Tibial nerve (tissue), 4 donors: ENCODE measurements at places on chromosomes 3 and 15.

DNA sequence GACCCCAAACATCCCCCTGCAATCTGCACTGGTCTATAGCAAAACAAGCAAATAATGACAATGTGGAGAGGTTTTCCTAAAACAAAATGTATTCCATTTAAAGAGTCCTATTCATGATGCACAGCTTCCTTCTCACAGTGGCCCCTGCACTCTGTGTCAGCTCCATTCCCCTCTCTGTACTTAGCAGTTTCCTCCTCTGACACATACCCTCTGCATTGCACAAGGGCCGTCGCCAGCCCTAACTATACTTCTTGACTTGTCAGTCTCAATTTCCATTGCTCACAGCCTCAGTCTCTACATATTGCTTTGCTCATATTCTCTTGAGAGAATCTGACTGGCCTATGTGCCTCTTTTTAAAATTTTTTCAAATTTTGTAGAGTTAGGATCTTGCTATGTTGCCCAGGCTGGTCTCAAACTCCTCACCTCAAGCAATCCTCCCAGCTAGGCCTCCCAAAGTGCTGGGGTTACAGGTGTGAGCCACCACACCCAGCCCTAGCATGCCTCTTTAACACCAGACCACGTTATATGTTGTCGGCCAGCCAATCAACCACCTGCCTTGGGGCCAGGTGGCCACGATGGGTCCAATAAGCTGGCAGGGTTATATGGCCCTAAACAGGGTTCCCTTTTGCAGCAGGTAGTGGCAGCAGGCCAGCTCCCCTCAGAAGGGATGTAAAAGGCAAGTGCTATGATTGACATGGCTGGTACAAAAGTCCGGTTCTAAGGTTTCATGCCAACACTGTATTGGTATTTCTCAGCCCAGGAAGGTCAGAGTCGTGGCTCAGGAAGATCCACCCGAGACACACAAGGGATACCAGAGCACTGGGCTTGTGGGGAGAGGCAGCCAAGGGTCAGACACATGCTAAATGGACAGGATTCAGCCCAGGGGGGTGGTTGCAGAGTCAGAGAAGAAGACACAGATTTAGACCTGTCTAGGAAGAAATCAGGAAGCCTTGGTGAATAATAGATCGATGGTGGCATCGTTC, 59.0 kb upstream of the SMAD3 start:
- H3K4me3 ChIP-seq, result no peak overlapping the region
- H3K27ac ChIP-seq, result no peak overlapping the region
- DNase-seq, result no peak

- no peaks in the 10 kb centered on the region for H3K27me3 ChIP-seq
- peaks cover 5% of the 10 kb centered on the region for H3K36me3 ChIP-seq
- H3K4me1 ChIP-seq, result no peaks in the 10 kb centered on the region
- no peak overlapping the region for H3K27ac ChIP-seq
- no peak overlapping the region for H3K4me3 ChIP-seq
Measured at GRCh38 chr3:183924956-183925355, 40.3 kb upstream of the PARL start.

DNA sequence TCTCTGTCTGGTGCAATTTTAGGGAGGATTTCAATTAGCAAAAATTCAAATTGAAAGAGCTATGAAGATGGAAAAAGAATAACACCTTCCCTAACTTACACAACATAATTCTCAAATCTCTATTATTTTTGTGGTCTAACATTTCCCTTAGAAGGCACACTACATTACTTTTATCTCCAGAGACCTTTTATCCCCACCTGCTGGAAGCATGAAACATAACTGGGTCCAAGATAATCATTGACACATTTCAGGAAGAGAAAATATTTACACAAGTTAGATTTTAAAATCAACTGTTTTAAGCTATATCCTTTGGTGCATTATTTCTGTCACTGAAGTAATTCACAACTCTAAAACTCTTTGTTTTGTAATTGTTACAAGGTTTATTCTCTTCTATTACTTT, 779.5 kb downstream of the ROBO1 start:
- no peaks in the 10 kb centered on the region for H3K27me3 ChIP-seq
- no peak for DNase-seq
- H3K36me3 ChIP-seq, result no peaks in the 10 kb centered on the region
- H3K4me3 ChIP-seq, result no peak overlapping the region

- H3K4me1 ChIP-seq, result no peaks in the 10 kb centered on the region
- no peaks in the 10 kb centered on the region for H3K36me3 ChIP-seq
Measured at GRCh38 chr3:67489816-67490215, 164.6 kb downstream of the SUCLG2 start.

GRCh38 chr15:40281057-40281800, 1.6 kb downstream of the ANKRD63 start:
- H3K4me3 ChIP-seq, result no peak overlapping the region
- no peak for DNase-seq
- H3K27ac ChIP-seq, result no peak overlapping the region
- peaks cover 75% of the 10 kb centered on the region for H3K27me3 ChIP-seq
- peaks cover 46% of the 10 kb centered on the region for H3K4me1 ChIP-seq
- H3K36me3 ChIP-seq, result no peaks in the 10 kb centered on the region

- no peaks in the 10 kb centered on the region for H3K36me3 ChIP-seq
- H3K4me1 ChIP-seq, result no peaks in the 10 kb centered on the region
- H3K27me3 ChIP-seq, result no peaks in the 10 kb centered on the region
- DNase-seq, result no peak
- no peak overlapping the region for H3K4me3 ChIP-seq
Measured at GRCh38 chr3:138474163-138474562, 39.7 kb downstream of the ESYT3 start.

GRCh38 chr3:106699122-106699521, 678.1 kb upstream of the CCDC54 start:
- H3K27ac ChIP-seq, result no peak overlapping the region
- no peak overlapping the region for H3K4me3 ChIP-seq
- no peaks in the 10 kb centered on the region for H3K4me1 ChIP-seq
- H3K27me3 ChIP-seq, result no peaks in the 10 kb centered on the region
- H3K36me3 ChIP-seq, result no peaks in the 10 kb centered on the region

DNA sequence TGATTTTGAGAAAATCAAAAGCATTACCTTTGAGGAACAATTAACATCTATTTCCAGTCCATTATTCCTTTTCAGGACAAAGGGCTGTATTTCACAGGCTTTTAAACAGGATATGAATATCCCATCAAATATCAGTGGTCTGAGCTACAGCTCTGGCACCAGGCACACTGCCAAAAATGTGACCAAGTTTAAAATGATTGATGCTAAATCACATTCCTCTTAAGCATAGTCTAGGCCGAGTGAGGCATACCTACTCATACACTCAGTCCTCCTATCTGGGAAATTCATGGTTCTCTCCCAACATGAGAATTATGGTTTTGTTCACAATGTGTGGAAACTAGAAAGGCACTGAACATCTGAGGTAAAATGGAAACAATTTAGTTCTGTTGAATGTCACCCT, 683.5 kb downstream of the TUSC7 start:
- H3K4me1 ChIP-seq, result peaks cover 2% of the 10 kb centered on the region
- H3K36me3 ChIP-seq, result no peaks in the 10 kb centered on the region
- DNase-seq, result no peak
- no peak overlapping the region for H3K27ac ChIP-seq
- no peak overlapping the region for H3K4me3 ChIP-seq
